ENCODE measurements at places on chromosomes 5 and 9.
A peak's percentile ranks its signal among the peaks of the same experiment; 100 is the strongest.

DNA sequence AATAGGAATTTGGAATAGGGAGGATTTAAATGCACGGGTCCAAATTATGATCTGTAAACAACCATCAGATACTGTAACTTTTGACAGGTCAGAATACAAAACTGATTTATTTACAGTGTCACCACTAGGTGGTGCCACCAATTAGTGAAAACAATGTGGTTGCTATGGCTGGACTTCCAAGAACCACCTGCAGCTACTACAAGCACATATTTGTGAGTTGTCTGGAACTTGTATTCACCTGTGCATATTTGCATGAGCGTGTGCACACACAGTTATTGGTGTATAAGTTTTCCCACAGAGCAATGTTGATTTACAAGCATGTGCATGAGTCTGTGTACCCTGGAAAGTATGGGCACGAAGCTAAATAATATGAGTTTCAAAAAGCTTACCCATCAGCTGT is 3.0 kb upstream of the HRCT1 start:
- peaks cover 31% of the 10 kb centered on the region for H3K4me1 ChIP-seq
- no peaks in the 10 kb centered on the region for H3K27me3 ChIP-seq

DNA sequence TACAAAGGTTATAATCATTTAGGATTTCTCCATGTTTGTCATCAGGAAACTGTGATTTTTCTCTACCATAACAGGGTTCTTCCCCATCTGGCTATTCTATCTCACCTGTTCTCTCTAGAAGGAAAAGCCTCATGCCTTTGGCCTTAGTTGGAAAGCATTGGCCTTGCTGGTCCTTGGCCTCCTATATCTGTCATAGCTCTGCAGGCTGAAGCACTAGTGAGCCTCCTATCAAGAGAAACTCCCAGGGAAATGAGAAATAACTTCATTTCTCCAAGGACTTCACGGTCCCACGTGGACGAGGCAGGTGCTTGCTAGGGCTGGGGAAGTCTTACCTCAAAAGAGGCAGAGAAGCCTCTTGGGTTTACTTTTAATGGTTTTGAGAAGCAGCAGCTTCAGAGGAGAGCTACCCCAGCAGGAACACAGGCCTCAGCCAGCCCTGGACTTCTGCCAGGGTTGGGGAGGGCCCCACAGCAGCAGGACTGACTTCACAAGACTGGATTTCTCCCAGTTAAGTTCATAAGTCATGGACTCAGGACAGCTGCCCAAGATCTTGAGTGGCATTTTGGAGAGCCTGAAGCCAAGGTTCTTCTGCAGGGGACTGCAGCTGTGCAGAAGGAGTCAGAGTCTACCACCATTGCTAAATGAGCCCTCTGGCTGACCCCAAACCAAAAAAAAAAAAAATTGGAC is 15.8 kb upstream of the PSAT1 start:
- H3K27me3 ChIP-seq = no peaks in the 10 kb centered on the region
- no peak overlapping the region for H3K27ac ChIP-seq
- no peaks in the 10 kb centered on the region for H3K36me3 ChIP-seq
- no peak overlapping the region for H3K4me3 ChIP-seq
- H3K4me1 ChIP-seq = no peaks in the 10 kb centered on the region
- no peak for DNase-seq

GRCh38 chr5:98755406-98755805 is 18.1 kb upstream of the RGMB start:
- no peaks in the 10 kb centered on the region for H3K27me3 ChIP-seq
- no peaks in the 10 kb centered on the region for H3K36me3 ChIP-seq
- peaks cover 2% of the 10 kb centered on the region for H3K4me1 ChIP-seq

- peak overlapping the region; percentile 69 for H3K4me3 ChIP-seq
- DNase-seq = no peak
Observed at GRCh38 chr9:23850242-23850689, 24.2 kb upstream of the ELAVL2 start.

GRCh38 chr5:169248550-169248949 is 52.4 kb downstream of the SLIT3 start:
- no peak overlapping the region for H3K27ac ChIP-seq
- no peaks in the 10 kb centered on the region for H3K4me1 ChIP-seq
- no peak overlapping the region for H3K4me3 ChIP-seq
- H3K27me3 ChIP-seq = no peaks in the 10 kb centered on the region

DNA sequence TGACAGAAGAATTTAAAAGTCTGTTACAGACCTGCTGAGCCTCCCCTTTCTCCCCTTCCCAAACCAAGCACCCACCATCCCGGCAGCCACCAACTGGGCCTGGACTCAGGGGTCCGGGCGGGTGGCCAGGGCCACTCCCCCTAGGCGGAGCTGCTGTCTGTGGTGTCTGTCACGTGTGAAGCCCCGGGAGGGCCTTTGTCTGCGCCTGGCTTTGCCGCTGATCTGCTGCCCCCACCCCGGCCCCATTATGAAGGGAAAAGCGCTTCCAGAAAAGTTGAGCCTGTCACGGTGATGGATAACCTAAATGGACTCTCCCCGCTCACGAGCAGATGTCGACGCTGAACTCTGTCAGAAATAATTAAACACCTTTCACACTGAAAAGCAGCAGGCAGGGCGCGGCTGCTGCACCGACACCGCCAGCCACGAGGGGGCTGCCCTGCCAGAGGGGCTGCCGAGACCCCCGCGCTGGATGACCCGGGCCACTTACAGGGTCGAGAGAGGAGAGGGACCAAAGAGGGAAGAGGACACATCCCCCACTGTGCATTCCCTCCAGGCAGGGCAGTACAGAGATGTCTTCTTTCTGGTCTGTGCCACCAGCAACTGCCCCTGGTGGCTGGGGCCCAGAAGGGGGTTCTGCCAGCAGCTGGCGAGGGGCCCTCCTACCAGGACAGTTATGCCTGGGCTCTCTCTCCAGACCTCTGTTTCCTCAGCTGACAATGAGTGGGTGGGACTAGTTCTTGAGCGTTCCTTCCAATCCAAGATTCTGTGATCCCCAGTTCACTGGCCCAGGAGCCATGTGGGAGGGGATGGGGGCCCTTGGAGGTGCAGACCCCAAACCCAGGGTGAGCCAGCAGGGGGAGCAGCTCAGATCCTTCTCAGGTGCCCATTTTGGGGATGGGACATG is 36.0 kb upstream of the BARHL1 start:
- no peak overlapping the region for H3K4me3 ChIP-seq
- H3K27ac ChIP-seq = no peak overlapping the region
- no peak for DNase-seq
- H3K4me1 ChIP-seq = peaks cover 5% of the 10 kb centered on the region

- H3K4me3 ChIP-seq = no peak overlapping the region
- H3K27ac ChIP-seq = no peak overlapping the region
- H3K4me1 ChIP-seq = peaks cover 4% of the 10 kb centered on the region
- no peak for DNase-seq
- no peaks in the 10 kb centered on the region for H3K27me3 ChIP-seq
Observed at GRCh38 chr9:81694541-81694940, 5.2 kb upstream of the TLE1 start.

DNA sequence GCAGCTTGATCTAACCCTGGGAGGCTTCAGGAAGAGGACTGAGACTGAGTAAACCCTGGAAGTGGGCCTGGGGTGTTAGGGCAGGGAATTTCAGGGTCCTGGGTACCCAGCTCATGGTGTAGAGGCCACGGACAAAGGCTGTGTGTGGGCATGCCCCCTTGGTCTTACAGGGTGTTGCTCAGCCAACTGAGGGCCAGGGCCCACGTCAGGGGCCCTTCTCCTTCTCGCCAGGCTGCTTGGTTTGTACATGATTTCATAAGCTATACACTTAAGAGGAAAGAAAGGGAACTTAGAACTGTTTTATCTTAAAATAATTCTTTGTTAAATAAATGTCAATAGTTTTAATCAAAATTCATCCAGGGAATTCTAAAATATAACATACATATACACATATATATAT is 95.4 kb downstream of the TLE4 start:
- peaks cover 3% of the 10 kb centered on the region for H3K36me3 ChIP-seq
- DNase-seq = no peak
- no peak overlapping the region for H3K27ac ChIP-seq

GRCh38 chr5:160742446-160742845 is 109.6 kb downstream of the ATP10B start:
- DNase-seq = no peak
- H3K36me3 ChIP-seq = no peaks in the 10 kb centered on the region
- no peaks in the 10 kb centered on the region for H3K27me3 ChIP-seq
- no peak overlapping the region for H3K4me3 ChIP-seq

DNA sequence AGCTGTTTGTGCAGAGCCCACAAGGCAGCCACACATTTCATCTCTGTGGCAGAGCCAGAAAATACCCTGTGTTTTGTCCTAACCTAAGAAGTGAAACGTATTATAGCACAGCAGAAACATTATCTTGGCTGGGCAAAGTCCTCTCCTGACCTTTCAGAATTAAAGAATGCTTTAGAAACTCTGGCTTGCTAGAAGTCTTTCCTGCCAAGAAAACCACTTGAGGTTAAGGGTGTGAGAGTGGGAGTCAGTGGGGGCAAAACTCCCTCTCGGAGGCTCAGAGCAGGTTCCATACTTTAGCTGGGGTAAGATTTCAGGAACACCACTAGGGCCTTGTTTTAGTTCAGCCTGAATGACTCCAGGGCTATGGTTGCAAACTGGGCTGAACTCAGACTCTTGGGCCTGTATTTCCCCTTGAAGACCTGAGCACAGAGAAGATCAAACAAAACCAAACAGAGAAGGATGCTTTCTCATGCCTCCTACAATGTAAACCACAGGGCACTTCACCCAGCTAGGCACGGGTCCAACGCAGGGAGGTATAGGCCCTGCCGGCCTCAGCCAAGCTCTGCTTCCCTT is 48.0 kb downstream of the ZNF366 start:
- no peaks in the 10 kb centered on the region for H3K36me3 ChIP-seq
- no peak for DNase-seq
- no peaks in the 10 kb centered on the region for H3K4me1 ChIP-seq
- no peak overlapping the region for H3K27ac ChIP-seq
- H3K27me3 ChIP-seq = no peaks in the 10 kb centered on the region

DNA sequence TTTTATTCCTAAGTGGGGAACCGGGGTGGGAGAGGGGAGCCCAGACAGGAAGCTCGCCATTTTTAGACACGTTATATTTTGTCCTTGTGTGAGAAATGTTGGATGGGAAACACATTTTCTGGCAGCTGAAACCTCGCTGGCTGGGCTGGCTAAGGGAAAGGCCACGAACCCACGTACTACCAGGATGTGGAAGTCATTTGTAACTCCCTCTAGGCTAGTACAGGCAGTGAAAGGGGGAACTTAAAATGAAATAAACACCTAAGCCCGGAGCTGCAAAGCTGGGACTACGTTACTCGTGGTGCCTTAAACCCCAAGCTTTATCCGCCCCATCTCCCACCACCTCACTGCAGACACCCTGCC is 42.5 kb downstream of the TMEM174 start:
- peaks cover 10% of the 10 kb centered on the region for H3K4me1 ChIP-seq
- no peak for DNase-seq
- no peaks in the 10 kb centered on the region for H3K27me3 ChIP-seq
- H3K27ac ChIP-seq = no peak overlapping the region
- H3K4me3 ChIP-seq = peak overlapping the region; percentile 69

- no peak overlapping the region for H3K27ac ChIP-seq
- H3K4me1 ChIP-seq = no peaks in the 10 kb centered on the region
- H3K4me3 ChIP-seq = no peak overlapping the region
- DNase-seq = no peak
- H3K27me3 ChIP-seq = no peaks in the 10 kb centered on the region
- H3K36me3 ChIP-seq = no peaks in the 10 kb centered on the region
Observed at GRCh38 chr5:103263054-103263453, 4.5 kb downstream of the MACIR start.

DNA sequence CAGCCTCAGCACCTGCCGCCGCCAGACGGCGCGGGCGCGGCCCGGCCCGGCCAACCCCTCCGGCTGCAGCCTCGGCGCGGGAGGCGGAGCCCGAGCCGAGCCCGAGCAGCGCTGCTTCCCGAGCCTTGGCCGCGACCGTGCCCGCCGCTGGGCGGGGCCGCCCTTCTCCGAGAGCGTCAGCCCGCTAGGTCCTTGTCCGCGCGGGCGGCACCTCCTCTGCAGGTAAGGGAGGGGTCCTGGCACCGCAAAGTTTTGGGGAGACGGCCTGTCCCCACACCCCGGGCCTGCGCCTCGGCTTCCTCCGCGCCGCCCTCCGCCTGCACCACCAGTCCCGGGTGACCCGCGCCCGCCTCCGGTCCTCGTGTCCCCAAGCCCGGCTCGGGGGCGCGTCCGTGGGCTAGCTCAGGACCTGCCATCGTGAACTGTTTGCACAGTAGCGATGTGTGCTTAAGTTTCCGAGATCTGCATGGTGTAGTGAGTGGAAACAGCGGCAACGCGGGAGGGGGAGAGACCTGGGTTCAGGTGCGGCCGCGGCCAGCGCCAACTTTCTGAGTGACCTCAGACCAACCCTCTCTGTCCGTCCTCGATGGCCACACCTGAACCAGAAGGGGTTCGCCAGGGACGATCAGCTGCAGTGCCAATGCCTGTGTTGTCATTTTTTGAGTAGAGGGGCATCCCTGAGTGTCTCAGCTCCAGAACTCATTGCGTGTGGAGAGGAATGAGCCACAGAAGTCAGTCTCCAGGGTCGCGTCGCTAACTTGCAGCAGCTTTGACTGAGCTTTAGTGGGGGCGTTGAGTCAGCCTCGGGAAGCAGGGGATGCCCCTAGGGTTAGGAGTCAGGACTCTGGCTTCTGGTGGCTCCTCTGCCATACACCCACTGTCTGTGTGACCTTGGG is at the start of gene FRMPD1:
Gene FRMPD1 (plus strand): TSS at position 82 of the 896 bp plus-strand sequence. CDS start 41,688 bp downstream, outside the sequence.
- no peak within 1 kb of the TSS for H3K27ac ChIP-seq
- H3K4me1 ChIP-seq = peaks cover 7% of the 10 kb centered on the region
- peak within 1 kb of the TSS; percentile 64 for H3K4me3 ChIP-seq
- H3K27me3 ChIP-seq = peaks cover 41% of the 10 kb centered on the region

DNA sequence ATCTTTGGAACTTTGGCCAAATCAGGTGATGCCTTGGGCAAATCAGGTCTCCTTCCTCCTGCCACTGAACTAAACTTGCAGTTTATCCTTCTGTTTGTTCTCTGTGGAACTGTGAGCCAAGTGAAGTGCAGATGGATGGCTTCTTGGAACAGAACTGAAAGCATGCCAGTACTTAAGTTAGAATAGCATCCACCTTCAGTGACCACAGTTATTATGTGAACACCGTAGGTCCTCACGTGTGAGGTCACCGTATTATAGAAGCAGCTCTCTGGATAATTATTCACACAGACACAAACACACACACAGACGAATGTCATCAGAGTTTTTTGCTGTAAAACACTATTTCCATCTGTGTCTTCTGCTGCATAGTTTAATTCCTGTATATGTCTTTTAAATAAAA is 162.6 kb downstream of the EFNA5 start:
- no peak overlapping the region for H3K27ac ChIP-seq
- no peaks in the 10 kb centered on the region for H3K27me3 ChIP-seq
- DNase-seq = no peak
- H3K4me1 ChIP-seq = no peaks in the 10 kb centered on the region
- no peaks in the 10 kb centered on the region for H3K36me3 ChIP-seq

- H3K4me3 ChIP-seq = no peak overlapping the region
- DNase-seq = no peak
- H3K27me3 ChIP-seq = no peaks in the 10 kb centered on the region
Observed at GRCh38 chr5:156685481-156685880, 164.6 kb upstream of the PPP1R2B start.
